ENCODE measurements at places on chromosomes 11 and 22. TPM values are rescaled to one million over a fixed set of nuclear protein-coding genes. Genes with fewer than 3 reads are reported as not detected.

DNA sequence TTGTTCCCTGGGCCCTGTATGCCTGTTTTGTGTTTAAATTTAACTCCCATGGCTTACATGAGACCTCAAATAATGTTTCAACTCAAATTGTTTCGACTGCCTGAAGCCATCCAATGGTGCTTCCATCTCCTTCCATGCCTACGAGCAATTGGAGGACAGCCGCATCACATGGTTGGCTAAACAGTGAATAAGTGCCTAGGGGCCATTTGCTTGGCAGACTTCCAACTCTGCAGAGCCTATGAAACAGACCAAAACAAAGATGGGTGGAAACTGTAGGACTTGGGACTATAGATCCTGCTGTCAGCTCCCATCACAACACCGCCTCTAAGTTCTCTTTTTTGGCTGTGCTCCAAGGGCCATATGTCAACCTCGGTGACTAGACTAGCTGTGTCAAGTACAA lies 84.1 kb downstream of the PARVA start:
- no peaks in the 10 kb centered on the region for H3K27me3 ChIP-seq
- peak; percentile 13 for DNase-seq
- H3K4me1 ChIP-seq: no peaks in the 10 kb centered on the region
- no peaks in the 10 kb centered on the region for H3K36me3 ChIP-seq

PANX2 gene
- 2.1 TPM for total RNA-seq

GRCh38 chr22:40626851-40627250 lies 9.7 kb downstream of the MRTFA start:
- no peaks in the 10 kb centered on the region for H3K36me3 ChIP-seq
- H3K27ac ChIP-seq: no peak overlapping the region
- no peaks in the 10 kb centered on the region for H3K27me3 ChIP-seq
- no peak for DNase-seq
- H3K4me3 ChIP-seq: no peak overlapping the region

- no peaks in the 10 kb centered on the region for H3K27me3 ChIP-seq
- no peak overlapping the region for H3K4me3 ChIP-seq
- no peaks in the 10 kb centered on the region for H3K36me3 ChIP-seq
- peaks cover 6% of the 10 kb centered on the region for H3K4me1 ChIP-seq
Measured at GRCh38 chr11:120903686-120904085, 120.2 kb upstream of the TBCEL start.

DNA sequence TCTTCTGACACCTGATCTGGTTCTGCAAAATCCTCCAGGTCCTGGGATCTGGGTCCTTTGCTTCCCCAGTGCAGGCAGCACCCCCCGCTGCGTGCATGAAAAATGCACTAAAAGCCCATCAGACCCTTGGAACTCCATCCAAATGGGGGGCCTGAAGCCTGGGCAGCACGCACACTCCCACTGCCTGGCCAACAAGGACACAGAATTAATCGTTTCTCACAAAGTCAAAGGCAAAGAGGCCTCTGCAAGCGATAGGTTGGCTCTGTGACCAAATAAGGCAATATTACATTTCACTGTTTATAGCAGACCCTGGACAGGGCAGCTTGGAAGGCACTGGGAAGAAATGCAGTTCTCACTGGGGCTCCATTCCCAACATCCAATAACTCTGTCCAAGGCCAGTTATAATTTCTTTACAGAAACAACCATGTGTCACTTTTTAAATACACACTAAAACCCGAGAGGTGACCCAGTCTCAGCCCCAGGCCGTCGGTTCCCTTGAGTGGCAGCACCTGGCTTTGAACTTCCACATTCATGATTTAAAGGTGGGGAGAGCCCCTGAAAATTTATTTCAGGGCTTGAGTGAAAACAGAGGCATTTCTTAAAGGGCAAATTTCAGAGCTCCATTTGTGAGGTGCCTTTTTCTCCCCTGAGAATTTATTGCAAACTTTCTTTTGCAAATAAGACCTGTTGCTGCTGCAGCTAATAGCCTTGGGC lies 114.4 kb upstream of the ANO1 start:
- H3K4me3 ChIP-seq: no peak overlapping the region
- DNase-seq: no peak

GRCh38 chr11:62654297-62654696 lies 1.2 kb upstream of the INTS5 start:
- H3K4me1 ChIP-seq: no peaks in the 10 kb centered on the region
- no peak for DNase-seq
- H3K36me3 ChIP-seq: no peaks in the 10 kb centered on the region
- no peaks in the 10 kb centered on the region for H3K27me3 ChIP-seq
- H3K4me3 ChIP-seq: no peak overlapping the region
- H3K27ac ChIP-seq: no peak overlapping the region

APOL5 gene
- not detected for total RNA-seq

- H3K4me3 ChIP-seq: no peak overlapping the region
- no peak for DNase-seq
- no peaks in the 10 kb centered on the region for H3K36me3 ChIP-seq
- H3K4me1 ChIP-seq: no peaks in the 10 kb centered on the region
- no peaks in the 10 kb centered on the region for H3K27me3 ChIP-seq
Measured at GRCh38 chr22:37492428-37493344, 6.5 kb upstream of the MFNG start.

- H3K4me3 ChIP-seq: no peak overlapping the region
- peaks cover 6% of the 10 kb centered on the region for H3K36me3 ChIP-seq
- no peaks in the 10 kb centered on the region for H3K27me3 ChIP-seq
- DNase-seq: peak; percentile 79
Measured at GRCh38 chr11:64767344-64768299, 7.8 kb upstream of the PYGM start.

APBB1 gene
- 38.3 TPM for total RNA-seq

DNA sequence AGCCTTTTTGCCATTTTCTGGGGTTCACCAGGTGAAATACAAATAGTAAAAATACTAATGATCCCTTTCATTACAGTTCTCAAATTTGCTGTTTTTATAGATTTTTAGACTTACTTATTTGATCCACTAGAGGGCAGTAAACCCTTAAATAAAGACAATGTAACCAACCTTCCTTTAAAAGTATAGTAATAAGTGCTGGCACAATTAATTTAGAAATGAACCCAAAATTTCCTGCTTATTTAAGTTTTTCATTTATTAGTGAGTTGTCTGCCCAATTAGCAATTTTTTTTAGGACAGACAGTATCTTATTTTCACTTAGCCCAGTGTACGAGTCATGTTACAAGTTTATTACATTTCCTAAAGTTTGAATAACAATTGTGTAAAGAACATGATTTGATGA lies 4.7 kb downstream of the DDIAS start:
- no peaks in the 10 kb centered on the region for H3K27me3 ChIP-seq
- no peak overlapping the region for H3K27ac ChIP-seq
- DNase-seq: peak; percentile 43
- H3K36me3 ChIP-seq: no peaks in the 10 kb centered on the region
- no peak overlapping the region for H3K4me3 ChIP-seq

DNA sequence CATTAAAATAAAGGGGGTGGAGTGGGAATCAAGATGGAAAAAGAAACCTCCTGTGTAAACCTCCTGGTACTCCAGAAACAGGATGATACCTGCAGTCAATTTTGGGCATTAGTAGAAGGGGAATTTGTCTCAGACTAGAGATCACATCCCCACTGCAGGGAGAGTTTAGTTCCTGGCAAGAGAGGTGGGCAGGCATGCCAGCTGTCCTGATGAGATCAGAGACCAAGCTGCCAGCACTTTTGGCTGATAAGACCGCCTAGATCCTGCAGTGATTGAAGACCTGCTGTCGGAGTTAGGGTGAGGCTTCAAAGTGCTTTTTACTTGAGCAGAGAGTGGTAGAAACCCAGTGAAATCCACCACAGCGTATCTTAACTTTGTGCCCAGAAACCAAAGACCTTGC lies 29.7 kb upstream of the NELL1 start:
- DNase-seq: no peak
- H3K4me3 ChIP-seq: no peak overlapping the region
- H3K27ac ChIP-seq: no peak overlapping the region
- H3K27me3 ChIP-seq: no peaks in the 10 kb centered on the region

DNA sequence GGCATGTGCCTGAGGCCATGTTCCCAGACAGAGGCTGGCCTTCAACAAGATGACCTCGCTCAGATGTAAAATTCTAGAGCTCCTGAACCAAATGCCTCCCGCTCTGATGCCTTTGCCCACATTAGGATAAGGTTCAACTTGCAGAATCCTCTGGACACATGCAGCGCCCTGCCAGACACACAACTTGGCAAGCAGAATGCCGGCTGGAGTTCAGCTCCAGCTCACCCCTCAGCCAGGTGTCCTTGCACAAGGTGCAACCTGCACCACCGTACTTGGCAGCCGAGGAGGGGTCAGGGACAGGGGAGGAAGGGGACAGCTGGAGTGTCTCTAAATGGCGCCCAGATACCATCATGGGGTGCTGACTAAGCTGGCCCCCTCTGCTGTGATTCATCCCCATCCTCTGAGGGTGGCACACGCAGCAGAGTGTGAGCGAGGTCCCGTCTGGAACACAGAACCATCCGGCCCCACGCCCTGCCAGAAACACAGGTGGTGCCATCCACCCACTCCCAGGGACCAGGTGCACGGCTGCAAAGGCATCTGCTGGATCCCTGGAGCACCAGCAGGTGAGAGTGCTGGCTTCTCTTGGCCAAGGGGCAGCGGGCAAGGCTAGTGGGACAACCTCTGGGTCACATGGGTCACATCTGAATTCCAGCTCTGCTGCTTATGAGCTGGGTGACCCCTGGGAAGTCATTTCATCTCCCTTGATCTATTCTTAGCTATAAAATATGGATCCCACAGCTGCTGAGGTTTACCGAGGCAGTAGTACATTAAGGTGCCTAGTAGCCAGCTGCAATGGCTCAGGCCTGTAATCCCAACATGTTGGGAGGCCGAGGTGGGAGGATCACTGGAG lies 12.8 kb downstream of the ZMAT5 start:
- H3K36me3 ChIP-seq: no peaks in the 10 kb centered on the region
- H3K4me3 ChIP-seq: no peak overlapping the region
- no peak for DNase-seq

- no peak overlapping the region for H3K4me3 ChIP-seq
- no peaks in the 10 kb centered on the region for H3K4me1 ChIP-seq
- no peaks in the 10 kb centered on the region for H3K36me3 ChIP-seq
- no peaks in the 10 kb centered on the region for H3K27me3 ChIP-seq
- no peak overlapping the region for H3K27ac ChIP-seq
Measured at GRCh38 chr22:18968011-18968749, 32.1 kb upstream of the PRODH start.

GRCh38 chr11:8287297-8287696 lies 23.6 kb upstream of the LMO1 start:
- no peaks in the 10 kb centered on the region for H3K36me3 ChIP-seq
- DNase-seq: no peak
- H3K27me3 ChIP-seq: peaks cover 7% of the 10 kb centered on the region
- H3K27ac ChIP-seq: no peak overlapping the region
- peaks cover 11% of the 10 kb centered on the region for H3K4me1 ChIP-seq
- no peak overlapping the region for H3K4me3 ChIP-seq

DNA sequence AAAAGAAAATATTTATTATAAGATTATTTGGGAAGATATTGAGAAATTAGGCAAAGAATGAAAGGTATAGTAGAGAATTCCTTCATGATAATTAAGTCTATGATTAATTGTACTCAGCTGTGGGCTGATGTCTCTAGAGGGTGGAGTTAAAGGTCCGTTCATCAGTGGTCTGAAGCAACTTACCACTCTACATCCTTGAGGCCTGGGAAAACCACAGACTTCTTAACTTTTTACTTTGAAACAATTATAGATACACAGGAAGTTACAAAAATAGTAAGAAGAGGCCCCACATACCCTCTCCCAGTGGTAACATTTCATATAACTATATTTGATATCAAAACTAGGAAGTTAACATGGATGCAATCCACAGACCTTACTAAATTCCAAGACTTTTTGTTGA lies 167.0 kb upstream of the NECTIN1 start:
- no peak overlapping the region for H3K27ac ChIP-seq
- H3K4me3 ChIP-seq: no peak overlapping the region

DNA sequence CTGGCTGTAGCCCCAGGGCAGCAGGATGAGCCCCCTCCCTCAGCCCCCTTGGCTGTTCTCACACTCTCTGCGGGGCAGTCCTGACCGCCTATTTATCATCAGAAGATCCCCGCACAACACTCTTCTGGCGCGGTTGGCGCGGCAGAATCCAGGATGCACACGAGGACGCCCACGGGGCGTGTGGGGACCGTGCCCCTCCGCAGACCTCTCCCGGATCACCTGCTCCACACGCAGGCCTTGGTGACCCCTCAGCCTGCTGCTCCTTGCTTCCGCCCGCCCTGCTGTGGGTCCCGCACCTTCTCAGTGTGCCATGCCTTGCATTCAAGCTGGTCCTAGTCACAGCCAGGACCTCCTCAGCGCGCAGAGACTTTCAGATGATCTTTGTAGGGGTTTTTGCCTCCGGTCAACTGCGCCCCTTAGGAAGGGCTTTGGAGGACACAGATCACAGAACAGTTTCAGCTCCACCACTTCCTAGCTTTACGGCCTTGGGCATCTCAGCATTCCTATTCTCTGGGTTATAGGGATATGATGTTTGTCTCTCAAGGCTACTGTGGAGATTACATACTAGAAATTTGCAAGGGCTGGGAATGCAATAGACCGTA lies 841 bp upstream of the TUB start:
- H3K27me3 ChIP-seq: no peaks in the 10 kb centered on the region
- peaks cover 19% of the 10 kb centered on the region for H3K4me1 ChIP-seq
- H3K4me3 ChIP-seq: no peak overlapping the region
- no peaks in the 10 kb centered on the region for H3K36me3 ChIP-seq
- no peak overlapping the region for H3K27ac ChIP-seq
- no peak for DNase-seq

DNA sequence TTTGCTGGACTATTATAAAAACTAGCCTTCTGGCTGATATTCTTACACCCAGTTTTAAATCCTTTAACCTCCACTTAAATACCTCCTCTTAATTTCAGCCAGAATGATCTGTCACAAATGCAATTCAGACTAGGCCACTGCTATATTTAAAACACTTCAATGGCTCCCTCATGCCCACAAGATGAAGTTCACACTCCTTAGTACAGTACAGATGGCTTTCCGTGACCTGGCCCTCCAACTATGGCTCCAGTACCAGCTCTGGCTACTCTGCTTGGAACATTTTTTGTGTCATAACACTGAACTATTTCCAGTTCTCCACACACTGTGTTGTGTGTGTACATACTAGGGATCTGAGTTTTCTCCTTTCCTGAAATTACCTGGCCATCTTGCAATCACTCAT lies 353.4 kb downstream of the SOX6 start:
- no peaks in the 10 kb centered on the region for H3K27me3 ChIP-seq
- H3K27ac ChIP-seq: peak overlapping the region; percentile 63
- no peak overlapping the region for H3K4me3 ChIP-seq
- no peaks in the 10 kb centered on the region for H3K36me3 ChIP-seq
- H3K4me1 ChIP-seq: peaks cover 8% of the 10 kb centered on the region

GRCh38 chr22:26325641-26326040 lies 103.4 kb upstream of the ASPHD2 start:
- no peaks in the 10 kb centered on the region for H3K27me3 ChIP-seq

GRCh38 chr11:106553304-106553703 lies 465.0 kb downstream of the GUCY1A2 start:
- no peaks in the 10 kb centered on the region for H3K27me3 ChIP-seq
- H3K36me3 ChIP-seq: no peaks in the 10 kb centered on the region

MS4A3 gene
- total RNA-seq: not detected

OR10D3 gene
- not detected for total RNA-seq

DNA sequence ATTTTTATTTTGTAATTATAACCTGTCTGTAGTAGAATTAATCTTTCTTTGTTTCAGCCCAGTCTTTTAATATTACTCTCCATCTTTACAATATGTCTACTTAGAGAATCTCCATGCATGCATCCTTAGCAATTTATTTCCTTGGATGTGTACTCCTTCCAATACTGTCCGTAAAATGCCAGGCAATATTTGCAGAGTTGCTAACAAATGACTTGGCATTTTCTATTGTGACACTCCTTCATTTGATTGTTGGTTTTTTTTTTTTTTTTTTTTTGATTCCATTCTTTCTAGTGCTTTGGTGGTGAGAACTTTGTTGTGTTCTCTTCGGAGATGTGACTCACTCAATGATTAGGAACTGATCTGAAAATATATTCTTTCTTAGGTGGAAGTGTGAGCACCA lies 220.3 kb downstream of the CNTN5 start:
- H3K27ac ChIP-seq: no peak overlapping the region
- H3K27me3 ChIP-seq: no peaks in the 10 kb centered on the region
- DNase-seq: no peak
- no peaks in the 10 kb centered on the region for H3K4me1 ChIP-seq
- H3K4me3 ChIP-seq: no peak overlapping the region

All from hepatocyte (in vitro differentiated cells).